CD4-positive, alpha-beta T cell treated with Interleukin-17A for 1 hour (primary cell): ENCODE measurements at places on chromosomes 5 and 9.
A peak's percentile ranks its signal among the peaks of the same experiment; 100 is the strongest.

DNA sequence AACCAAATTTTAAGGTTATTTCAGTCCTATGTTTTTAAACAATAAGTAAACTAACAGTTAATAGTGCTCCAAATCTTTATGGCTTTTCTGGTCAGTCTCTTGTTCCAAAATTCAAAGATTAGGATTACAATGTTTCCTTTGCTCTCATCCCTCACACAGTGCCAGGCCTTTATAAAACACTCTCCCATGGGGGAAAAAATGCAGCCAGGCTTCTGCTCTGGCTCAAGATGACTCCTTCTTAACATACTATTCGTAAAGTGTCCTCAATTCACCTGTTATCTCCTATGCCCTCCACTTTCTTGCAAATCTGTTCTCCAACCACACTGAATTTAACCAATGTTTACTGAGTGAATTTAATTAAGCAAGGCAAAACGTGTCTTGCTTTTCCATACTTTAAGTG, 1.4 kb downstream of the CEP120 start:
- DNase-seq: no peak

- DNase-seq: no peak
Measured at GRCh38 chr5:81256766-81257165, 23.6 kb downstream of the CKMT2 start.

DNA sequence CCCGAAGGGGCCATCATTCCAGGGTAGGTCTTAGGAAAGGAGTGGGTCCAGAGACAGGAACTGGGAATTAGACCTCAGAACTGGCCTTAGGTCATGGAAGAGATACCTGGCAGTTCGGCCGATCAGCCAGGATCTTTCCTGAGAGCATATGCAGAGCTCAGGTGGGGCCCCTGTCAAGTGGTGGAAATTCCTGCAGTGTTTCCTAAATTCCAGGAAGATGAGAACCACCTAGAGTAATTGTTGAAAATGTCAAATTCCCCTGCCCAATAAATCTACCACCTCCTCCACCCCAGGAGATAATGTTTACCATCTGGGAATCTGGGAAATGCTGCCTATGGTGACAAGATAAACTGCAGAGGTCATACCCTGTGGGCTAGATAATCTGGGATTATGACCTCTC, 14.6 kb downstream of the TMEM171 start:
- no peak for DNase-seq

- DNase-seq: peak; percentile 57
Measured at GRCh38 chr9:71638627-71639026, 129.7 kb downstream of the CEMIP2 start.

GRCh38 chr9:123454361-123454760, 98.4 kb downstream of the CRB2 start:
- DNase-seq: no peak

- peak; percentile 32 for DNase-seq
Measured at GRCh38 chr5:173888473-173889131, 453 bp downstream of the CPEB4 start.

- no peak for DNase-seq
Measured at GRCh38 chr5:104443706-104444105, 881.1 kb upstream of the NUDT12 start.

DNA sequence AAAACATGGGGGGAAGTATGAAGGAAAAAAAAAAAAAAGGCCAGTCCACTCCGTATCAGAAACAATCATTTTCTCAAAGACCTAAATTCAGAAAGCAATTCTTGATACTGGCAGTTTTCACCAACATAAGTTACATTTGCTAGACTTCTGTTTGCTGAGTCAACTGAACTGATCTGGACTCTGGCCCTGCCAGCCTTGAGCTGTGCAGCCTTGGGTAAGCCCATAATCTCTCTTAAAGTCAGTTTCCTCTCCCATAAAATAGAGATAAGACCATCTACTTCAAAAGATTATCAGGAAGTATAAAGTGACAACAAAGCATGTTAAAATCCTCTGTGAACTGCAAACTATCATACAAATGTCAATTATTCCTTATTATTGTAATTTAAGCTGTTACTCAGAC, 106.8 kb downstream of the MAPKAP1 start:
- no peak for DNase-seq
